Tibial artery (tissue), 4 donors: ENCODE measurements at places on chromosomes 6 and 20.

DNA sequence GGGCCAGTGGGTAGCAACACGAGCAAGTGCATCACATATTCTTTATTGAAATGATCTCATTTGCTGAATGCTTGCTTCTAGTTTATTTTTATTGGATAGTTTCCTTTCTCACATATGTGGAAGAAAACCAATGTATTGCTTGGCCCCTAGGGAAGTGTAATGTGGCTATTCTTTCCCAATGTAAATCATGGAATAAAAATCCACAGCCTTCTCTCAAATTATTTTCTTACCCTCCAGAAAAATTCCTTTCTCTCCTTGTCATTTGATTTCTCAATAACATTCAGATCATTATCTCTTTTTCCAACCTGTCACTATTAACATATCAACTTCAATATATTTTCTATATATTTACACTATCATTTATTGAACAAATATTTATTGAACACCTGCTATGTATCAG, 51.9 kb upstream of the PTPRK start:
- no peak for DNase-seq

DNA sequence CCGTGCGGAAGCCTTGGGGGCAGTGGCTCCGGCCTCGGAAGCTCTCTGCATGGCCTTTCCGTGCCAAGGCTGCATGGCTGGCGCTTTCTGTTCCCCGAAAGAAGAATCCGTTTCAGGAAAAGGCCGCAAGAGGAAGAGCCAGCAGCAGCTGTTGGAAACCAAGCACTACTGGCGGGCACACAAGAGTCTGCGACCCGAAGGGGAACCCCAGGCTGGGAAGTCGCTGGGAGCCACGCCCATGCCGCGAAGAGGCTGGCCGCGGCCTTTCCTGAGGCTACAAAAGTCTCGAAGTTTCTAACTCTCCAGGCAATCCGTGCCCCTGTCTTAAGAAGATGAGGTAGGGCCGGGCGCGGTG, at the start of gene CGAS:
CGAS (minus strand) TSS at position 191 of the 355 bp plus-strand sequence; CDS start at position 75, 116 bp downstream.
- peak; percentile 78 for DNase-seq

GRCh38 chr6:17151888-17152287, 50.0 kb downstream of the STMND1 start:
- DNase-seq: no peak

DNA sequence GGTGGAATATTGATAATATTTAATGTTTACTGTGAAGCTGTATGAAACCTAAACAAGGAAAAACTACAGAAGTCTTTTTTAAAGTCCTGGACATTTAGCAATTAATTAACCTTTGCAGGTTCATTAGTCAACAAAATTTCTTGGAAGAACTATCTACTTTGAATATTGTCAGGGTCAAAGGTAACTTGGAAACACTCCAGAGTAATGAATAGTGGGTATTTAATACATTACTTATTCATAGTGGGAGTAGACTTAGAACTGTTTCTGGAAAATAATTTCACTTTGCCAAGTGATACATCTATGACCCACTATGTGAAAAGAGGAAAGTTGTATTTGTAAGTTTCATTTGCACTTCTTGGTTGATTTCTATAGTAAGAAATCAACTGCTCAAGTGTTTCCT, 319.1 kb downstream of the TFAP2B start:
- no peak for DNase-seq

- no peak for DNase-seq
These were observed 449 bp downstream of the PFDN6 start for GRCh38 chr6:33289784-33290315.

- no peak for DNase-seq
These were observed 76.8 kb downstream of the MKKS start for GRCh38 chr20:10357061-10357708.
